ENCODE measurements at places on chromosomes 4 and X.

- DNase-seq = peak; percentile 67
Observed at GRCh38 chrX:137031517-137032340, 2.1 kb downstream of the GPR101 start.

DNA sequence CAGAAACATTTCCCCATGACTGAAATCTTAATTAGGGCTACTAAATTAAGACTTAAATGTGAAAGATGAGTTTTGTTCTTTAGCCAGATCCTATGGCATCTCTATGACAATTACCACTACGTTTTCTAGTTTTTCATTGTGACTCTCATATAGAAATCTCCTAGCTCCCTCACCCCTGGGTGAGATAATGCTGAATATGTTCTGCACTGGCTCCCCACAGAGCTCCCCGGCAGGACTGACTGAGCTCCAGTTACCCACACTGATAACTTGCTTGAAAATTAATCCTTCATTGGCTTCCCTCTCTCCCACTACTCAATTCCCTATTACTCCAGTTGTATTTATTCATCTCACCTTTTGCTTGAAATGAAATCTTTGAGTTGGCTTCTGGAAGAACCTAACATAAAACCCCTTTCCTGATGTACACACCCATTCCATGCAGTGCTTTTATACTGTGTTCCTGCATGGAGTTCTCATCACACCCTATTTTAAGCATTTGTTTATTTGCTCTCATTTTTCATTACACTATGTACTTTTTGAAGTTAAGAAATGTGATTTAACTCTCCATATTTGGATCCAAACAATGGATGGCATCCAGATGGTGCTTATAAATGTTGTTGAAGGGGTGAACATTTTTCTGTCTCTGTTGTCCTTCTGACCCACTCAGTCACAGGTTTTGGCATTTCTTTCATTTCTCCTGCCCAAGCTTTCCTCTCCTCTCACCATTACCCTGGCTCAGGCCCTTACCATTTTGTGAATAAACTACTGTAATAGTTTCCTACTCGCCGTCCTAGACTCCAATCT is 623.4 kb downstream of the SPRY1 start:
- DNase-seq = no peak

GRCh38 chr4:37338972-37339371 is 94.4 kb downstream of the NWD2 start:
- peak; percentile 33 for DNase-seq

DNA sequence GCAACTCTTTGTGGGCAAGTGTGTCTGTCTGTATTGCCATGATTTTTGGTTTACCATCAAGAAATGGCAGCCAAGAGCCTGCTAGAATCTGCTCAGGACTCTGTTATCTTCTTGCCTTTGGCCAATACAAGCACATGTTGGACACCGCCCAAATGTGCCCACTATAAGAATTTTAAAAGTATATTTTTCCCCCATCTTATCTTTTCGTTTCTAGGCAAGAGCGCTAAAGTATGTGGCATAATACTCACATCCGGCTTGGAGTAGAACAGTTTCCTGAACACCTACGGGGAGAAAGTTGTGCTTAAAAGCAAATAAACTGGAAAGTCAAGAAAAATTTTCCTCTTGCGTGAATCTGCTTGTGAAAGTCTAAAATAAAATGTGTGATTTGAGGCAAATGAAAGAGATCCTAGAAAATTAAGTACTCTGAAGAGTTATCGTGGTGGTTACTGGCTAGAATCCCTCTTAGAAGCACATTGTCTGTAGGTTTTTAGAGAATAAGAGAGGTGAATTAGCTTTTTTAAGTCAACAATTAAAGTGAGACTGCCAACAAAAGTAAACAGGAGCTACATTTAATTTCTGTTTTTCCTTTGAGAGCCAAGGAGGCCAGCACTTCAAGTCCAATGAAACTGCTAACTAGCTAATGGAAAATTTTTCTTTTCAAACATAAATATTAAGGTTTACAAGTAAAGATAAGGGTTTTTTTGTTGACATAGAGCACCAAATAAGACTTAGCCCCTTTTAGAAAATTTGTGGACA is 220.2 kb downstream of the SOWAHB start:
- no peak for DNase-seq

GRCh38 chr4:95417531-95417930 is 131.2 kb downstream of the UNC5C start:
- no peak for DNase-seq

- no peak for DNase-seq
Observed at GRCh38 chr4:21893136-21893535, 55.4 kb downstream of the KCNIP4 start.

DNA sequence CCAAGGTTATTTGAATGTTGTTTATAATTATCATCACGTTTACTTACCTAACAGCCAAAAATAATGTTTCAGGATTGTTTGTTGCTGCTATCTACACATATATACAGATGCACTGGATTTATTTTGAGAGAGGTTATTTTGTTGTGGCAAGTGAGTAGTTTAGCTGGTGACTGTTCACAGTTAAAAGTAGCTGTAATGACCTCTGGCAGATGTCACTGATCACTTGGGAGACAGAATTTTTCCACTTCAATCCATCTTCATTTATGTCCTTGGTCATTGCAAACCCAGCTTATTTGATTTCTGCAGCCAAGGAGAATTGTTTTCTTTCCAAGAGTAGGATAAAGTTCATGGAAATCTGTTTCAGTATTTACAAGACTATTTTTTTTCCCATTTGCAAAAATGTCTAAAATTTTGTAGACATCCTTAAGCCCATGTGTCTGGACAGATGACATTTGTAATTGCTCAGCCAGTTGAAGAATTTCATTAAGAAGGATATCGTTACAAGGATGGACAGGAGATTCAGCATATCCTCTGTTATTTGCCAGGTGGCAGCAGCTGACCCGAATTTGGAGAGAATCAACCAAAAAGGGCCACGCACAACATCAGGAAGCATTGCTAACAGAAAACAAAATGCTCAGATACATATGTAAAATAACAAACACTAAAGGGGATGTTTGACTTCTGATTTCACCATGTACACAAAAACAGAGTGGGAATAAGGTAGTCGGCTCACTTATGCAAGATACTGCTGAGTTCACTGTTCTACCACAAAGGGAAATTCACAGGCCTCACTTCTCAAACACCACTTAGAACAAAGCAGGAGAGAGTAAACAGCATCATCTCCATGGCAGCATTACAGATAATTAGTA is 64.5 kb downstream of the GPRIN3 start:
- no peak for DNase-seq

Measured in NCI-H526 (cell line).